Right ventricle myocardium inferior (tissue), 1 donor: ENCODE measurements at places on chromosomes 11 and 22. TPM values are rescaled to one million over a fixed set of nuclear protein-coding genes. Genes with fewer than 3 reads are reported as not detected.

Gene KDM4E
- total RNA-seq, result not detected

- DNase-seq, result no peak
Measured at GRCh38 chr11:134488913-134489312, 76.9 kb upstream of the B3GAT1 start.

- no peak for DNase-seq
Measured at GRCh38 chr22:25896098-25896497, 154.1 kb downstream of the MYO18B start.

DNA sequence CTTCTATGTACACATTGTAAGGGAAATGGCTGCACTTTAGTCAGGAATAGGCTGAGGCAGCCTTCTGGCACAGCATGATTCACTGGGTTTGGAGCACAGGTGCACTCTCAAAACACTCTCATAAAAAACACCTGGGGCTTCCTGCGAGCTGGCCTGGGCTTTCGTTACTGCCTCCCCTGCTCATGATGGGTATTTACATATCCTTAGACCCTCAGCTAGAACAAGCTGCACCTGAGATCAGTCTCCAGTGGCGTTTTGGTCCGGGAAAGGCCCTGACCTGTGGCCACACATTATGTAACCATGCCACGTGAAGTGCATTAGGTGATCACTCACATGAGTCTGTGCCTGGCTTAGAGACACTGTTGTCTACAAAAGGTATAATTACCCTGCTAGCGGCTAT lies 321.7 kb downstream of the TMEM135 start:
- DNase-seq, result no peak

DNA sequence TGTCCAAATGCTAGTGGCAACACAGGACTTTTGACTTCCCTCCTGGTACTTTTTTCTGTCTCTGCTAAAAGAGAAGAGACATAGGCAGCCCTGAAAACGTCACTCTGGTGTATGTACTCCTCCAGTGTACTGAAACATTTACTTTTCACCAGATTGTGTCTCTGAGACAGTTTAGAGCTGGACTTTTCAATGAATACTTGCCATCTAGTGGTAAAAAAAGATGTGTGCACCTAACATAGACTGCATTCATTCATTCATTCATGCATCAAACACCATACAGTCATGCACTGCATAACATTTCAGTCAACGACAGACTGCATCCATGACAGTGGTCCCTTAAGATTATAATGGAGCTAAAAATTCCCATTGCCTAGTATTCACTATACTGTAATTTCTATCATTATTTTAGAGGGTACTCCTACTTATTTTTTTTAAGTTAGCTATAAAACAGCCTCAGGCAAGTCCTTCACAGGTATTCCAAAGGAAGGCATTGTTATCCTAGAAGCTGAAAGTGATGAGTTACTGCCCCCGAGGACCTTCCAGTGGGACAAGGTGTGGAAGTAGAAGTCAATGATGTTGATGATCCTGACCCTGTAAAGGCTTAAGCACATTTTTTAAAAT lies 186.2 kb downstream of the SPON1 start:
- no peak for DNase-seq
